Caki2 (cell line): ENCODE measurements at places on chromosomes 1 and 21.

- no peak for DNase-seq
Measured at GRCh38 chr1:240138867-240139266, 47.2 kb downstream of the FMN2 start.

DNA sequence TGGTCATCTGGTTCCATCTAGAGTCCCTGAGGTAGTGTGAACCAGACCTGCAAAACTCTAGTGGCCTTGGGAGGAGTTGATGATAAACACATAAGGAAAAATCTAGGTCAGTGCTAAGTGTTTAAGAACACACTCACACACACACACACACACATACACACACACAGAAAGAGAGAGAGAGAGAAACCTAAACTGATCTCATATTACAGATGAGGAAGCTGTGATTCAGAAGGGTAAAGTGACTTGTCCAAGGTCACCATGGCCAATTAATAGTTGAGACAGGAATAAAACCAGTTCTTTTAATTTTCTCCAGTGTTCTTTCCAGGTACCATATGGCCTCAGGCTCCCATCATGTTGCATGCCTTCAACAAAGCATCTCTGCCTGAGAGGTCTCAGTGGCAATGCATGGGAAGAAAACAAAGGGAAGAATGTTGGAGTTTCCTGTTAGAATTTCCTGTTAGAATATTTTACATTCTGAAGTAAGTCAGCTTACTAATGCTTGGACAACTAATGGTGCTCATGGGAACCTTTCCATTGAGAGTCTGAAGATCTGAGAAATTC lies 77.3 kb upstream of the TSPAN2 start:
- no peak for DNase-seq

- no peak for DNase-seq
Measured at GRCh38 chr1:84000196-84000885, 1.4 kb upstream of the TTLL7 start.

DNA sequence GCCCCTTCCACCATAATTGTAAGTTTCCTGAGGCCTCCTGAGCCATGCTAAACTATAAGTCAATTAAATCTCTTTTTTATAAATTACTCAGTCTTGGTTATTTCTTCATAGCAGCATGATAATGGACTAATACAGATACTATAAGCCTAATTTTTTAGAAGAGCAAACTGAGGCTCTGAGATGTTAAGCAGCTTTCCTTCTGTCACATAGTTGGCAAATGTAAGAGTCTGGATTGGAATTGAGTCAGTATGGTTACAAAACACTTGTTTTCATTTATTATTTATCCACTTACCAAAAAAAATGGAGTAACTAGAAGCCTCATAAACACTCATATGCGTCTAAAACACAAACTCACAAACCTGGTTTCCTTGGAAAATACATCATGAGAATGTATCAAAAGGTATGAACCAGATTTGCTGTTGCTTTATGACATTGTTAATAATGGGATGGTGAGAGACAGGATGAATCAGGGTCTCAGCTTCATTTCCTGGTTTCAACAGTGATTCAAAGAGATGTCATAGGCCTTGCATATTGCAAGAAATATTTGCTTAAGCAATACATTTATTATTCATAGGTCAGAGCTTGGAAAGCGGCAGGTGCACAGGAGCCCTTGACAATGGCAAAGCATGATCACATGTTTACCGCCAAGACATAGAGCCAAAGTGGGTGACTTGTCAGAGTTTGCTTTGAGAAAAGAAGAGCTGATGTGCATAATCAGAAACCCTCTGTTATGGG lies 221.5 kb downstream of the GRIK1 start:
- no peak for DNase-seq

DNA sequence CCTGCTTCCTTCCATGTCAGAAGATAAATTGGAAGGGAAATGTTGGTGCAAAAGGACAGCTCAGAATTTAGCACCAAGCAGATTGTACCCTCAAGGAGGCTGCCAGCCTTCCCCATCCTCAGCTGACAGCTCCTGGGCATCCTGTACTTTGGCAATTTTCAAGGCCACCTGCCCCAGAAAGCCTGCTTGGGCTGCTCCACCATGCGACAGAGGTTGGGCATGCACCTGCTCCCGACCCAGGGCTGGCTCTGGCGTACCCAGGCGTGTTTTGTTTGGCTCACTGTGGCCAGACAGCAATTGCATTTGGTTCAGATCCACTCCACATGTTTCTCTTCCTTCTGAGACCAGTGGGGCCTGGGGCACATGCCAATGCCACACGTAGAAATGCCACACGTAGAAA lies 547.8 kb downstream of the NPHP4 start:
- DNase-seq, result no peak

- no peak for DNase-seq
Measured at GRCh38 chr1:172109359-172109758, 268.1 kb downstream of the DNM3 start.

DNA sequence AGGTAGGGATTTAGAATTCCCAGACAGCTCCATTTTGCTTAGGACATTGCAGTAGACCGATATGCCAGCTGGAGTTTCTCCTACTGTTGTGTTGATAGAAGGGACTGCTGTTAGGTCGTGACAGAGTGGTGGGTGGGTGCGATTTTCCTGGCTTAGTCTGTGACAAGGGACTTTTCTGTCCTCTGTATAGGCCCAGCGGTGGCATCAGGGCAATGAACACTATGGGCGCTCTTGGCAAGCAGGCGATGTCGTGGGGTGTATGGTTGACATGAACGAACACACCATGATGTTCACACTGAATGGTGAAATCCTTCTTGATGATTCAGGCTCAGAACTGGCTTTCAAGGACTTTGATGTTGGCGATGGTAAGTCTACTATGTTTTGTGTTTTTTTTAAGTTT lies 321.8 kb downstream of the ZP4 start:
- DNase-seq, result peak; percentile 20

DNA sequence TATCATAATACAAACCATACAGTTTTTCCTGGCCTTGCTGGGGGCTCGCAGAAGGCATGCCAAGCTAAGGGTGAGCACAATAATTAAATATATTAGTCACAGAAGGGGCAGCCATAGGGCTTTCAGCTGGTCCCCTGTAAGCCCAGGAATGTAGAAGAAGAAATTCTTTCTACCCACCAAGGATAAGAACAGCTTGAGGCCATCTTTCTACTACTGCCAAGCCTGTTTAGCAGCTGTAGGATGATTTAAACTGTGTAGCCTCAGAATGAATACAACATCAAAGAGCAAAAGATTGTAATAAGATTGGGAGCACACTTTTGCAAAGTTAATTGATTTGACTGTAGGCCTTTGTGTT lies 171.5 kb downstream of the LRRC7 start:
- DNase-seq, result no peak

- peak; percentile 55 for DNase-seq
Measured at GRCh38 chr21:36698981-36699545, at the start of gene SIM2. TSS of gene SIM2 (plus strand) at chr21:36699115. CDS start at chr21:36699747, 632 bp downstream.

GRCh38 chr1:154430903-154431302 lies 25.8 kb downstream of the IL6R start:
- DNase-seq, result no peak

DNA sequence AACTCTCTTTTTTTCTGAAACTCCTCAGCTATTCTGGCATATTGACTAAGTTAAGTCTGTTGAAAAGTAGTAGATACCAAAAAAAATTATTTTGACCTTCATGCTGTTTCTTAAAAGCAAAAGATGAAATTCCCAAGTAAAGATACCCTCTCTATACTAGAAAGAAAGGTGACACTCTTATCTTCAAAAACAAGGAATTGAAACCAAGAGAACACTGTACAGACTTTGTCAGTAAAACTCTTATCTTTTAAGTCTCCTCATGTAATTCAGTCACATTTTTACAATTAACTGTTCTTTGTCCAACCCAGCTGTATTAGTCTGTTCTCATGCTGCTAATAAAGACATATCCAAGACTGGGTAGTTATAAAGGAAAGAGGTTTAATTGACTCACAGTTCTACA lies 496.2 kb downstream of the LTN1 start:
- no peak for DNase-seq
